ENCODE measurements at places on chromosomes 1 and 21. TPM values are rescaled to one million over a fixed set of nuclear protein-coding genes. Genes with fewer than 3 reads are reported as not detected.

Gene IBA57
- total RNA-seq = 3.2 TPM

Gene SPRR2F
- total RNA-seq = not detected

Gene CSF3R
- total RNA-seq = not detected

Gene RCSD1
- total RNA-seq = 116 TPM

Gene KIAA1614
- total RNA-seq = not detected

Gene SYCP1
- not detected for total RNA-seq

Gene S100B
- not detected for total RNA-seq

GRCh38 chr1:5404412-5405203 is 587.6 kb downstream of the NPHP4 start:
- DNase-seq = no peak
- no peak overlapping the region for H3K27ac ChIP-seq
- no peak overlapping the region for H3K4me3 ChIP-seq
- no peaks in the 10 kb centered on the region for H3K27me3 ChIP-seq

DNA sequence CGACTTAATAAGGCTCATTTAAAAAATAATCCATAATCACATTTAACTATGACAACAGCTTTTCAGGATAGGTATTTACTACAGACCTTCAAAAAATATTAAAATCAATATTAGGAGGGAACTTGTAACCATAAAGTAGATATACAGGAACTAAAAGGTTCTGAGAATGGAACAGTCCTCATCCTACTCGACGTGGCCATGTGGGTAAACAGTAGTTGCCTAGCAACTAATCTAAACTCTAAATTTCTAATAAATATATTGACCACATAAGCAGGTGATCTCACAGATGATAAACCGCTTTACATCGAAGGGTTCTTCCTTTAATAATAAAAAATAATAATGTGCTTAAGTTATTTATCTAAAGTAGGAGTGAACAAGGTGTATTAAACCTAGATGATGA is 7.9 kb downstream of the AKT3 start:
- H3K4me1 ChIP-seq = no peaks in the 10 kb centered on the region
- no peak overlapping the region for H3K27ac ChIP-seq
- no peak for DNase-seq
- H3K4me3 ChIP-seq = no peak overlapping the region

DNA sequence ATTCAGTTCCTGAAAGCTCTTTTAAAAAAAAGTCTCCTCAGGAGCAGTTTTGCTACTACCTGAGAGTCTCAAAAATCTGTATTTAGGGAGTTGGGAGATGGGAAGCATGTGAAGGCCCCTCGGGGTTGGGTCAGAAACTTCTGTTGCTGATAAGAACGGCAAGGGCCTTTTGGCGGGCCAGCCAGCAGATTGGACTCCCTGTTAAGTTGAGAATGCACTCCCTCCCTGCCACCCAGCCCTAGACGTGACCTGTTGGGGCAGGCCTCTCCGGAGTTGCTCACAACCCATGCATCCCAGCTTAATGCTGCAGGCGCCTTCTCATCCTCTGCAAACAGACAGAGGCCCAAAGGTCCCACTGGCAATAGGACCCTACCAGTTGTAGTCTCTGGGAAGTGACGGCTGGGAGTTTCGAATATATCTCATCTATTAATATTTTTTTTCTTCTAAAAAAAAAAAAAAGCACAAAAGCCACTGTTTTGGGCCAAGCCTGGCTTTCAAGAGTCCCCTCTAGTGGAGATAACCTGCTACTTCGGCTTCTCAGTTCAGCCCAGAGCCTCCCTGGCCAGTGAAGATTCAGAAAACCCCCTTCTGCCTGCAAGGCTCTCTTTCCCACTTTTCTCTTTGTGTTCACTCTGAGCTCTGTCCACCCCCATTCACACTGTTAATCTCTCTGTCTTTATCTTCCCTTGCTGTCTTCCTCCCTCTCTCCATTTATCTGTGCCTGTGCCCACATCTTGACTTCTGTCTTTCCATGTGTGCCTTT is 5.3 kb downstream of the PLXNA2 start:
- no peak overlapping the region for H3K4me3 ChIP-seq
- no peak overlapping the region for H3K27ac ChIP-seq
- peaks cover 5% of the 10 kb centered on the region for H3K4me1 ChIP-seq
- peak; percentile 70 for DNase-seq
- 0 out of 2 replicates have a peak, but pooled peaks cover 2% of the 10 kb centered on the region for H3K27me3 ChIP-seq

- no peaks in the 10 kb centered on the region for H3K27me3 ChIP-seq
- H3K4me3 ChIP-seq = no peak overlapping the region
- DNase-seq = no peak
- H3K27ac ChIP-seq = no peak overlapping the region
- H3K4me1 ChIP-seq = no peaks in the 10 kb centered on the region
These were observed 19.9 kb downstream of the ERO1B start for GRCh38 chr1:236261898-236262297.

DNA sequence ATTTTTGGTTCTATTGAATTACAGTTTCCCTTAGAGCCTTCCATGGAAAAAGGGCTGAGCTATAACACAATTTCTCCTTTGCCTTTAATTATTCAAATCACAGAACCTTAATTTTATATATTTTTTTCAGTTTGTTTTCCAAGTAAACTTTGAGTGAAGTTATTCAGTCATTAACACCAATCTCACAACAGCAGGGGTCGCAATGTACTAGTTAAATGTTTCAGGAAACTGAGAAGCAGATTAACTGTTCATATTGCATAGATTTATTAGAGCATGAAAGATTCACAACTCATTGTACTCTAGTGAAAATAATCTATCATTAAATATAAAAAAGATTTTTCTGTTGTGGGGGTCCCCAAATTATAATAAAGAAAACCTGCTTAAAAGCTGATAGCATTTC is 64.1 kb downstream of the KIFAP3 start:
- H3K36me3 ChIP-seq = no peaks in the 10 kb centered on the region
- no peaks in the 10 kb centered on the region for H3K4me1 ChIP-seq
- no peak overlapping the region for H3K4me3 ChIP-seq
- no peak overlapping the region for H3K27ac ChIP-seq

DNA sequence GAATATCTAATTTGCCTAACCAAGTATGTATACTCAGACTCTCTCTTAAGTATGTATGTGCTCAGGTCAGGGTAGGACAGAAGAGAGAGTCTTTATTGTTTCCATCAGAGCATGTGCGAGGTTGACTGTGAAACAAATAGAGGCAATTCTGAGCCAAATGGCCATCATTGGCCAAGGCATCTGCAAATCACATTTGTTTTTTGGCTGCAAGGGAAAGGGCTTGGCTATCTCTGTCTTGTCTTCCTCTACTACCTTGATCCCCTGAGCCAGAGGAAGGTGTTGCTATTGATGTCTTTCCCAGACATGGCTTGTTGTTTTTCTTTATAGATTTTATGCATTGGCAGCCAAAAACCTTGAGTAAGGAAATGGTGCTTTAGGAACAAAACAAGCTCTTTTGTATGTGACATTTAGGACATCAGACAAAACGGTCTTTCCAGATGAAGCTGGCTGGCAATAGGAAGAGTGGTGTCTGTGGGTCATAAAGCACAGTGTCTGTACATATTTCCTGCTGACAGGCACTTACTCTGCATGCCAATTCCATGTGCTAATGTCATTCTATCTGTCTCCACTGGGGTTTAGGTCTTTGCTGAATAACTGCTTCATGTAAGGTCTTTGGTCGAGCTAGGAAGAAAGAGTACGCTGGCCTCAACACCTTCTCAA is 163.3 kb downstream of the BRINP2 start:
- H3K36me3 ChIP-seq = no peaks in the 10 kb centered on the region
- H3K4me3 ChIP-seq = no peak overlapping the region
- H3K27me3 ChIP-seq = no peaks in the 10 kb centered on the region
- no peak for DNase-seq

- H3K36me3 ChIP-seq = no peaks in the 10 kb centered on the region
- no peak for DNase-seq
- no peaks in the 10 kb centered on the region for H3K27me3 ChIP-seq
- H3K27ac ChIP-seq = no peak overlapping the region
These were observed 31.3 kb upstream of the B3GALT5 start for GRCh38 chr21:39581414-39581813.

- DNase-seq = no peak
- 0 out of 2 replicates have a peak, but pooled peaks cover 6% of the 10 kb centered on the region for H3K4me1 ChIP-seq
- no peaks in the 10 kb centered on the region for H3K36me3 ChIP-seq
- no peak overlapping the region for H3K4me3 ChIP-seq
These were observed 13.2 kb upstream of the MTMR11 start for GRCh38 chr1:149949911-149950310.

DNA sequence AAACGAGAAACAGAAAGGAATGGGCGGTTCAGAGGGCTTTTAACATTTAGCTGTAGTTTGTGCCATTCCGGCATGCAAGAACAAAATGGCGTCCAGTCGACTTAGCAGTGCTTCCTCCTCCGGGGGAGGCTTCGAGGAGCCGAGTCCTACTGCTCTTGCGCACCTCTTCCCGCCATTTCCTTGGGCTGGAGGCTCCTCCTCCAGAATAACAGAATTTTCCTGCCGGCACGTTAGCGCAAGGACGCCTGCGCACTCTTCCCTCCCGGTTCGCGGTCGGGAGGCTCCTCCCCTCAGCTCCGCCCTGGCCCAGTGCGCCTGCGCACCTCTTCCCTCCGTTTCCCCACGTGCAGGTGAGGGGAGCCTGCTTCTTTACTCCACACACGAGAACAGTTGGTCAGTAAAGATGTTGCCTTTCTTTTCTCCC is 1.0 kb downstream of the DMRTB1 start:
- H3K4me1 ChIP-seq = no peaks in the 10 kb centered on the region
- H3K27me3 ChIP-seq = no peaks in the 10 kb centered on the region
- no peak for DNase-seq
- H3K4me3 ChIP-seq = no peak overlapping the region

DNA sequence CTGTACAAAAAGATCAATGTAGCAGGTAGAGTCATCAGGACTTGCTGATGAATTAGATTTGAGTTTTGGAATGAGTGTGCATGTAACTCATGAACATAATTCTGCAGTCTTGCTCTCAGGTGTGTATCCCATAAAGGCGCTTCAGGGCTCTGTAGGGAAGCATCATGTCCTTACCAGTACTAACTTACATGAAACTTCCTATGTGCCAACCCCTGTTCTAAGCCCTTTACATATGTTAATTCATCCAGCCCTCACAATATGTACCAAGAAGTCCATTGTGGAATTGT is 2.1 kb upstream of the FCRLB start:
- peak overlapping the region; percentile 43 for H3K4me3 ChIP-seq
- H3K27ac ChIP-seq = peak overlapping the region; percentile 95
- no peaks in the 10 kb centered on the region for H3K27me3 ChIP-seq
- peaks cover 100% of the 10 kb centered on the region for H3K4me1 ChIP-seq

DNA sequence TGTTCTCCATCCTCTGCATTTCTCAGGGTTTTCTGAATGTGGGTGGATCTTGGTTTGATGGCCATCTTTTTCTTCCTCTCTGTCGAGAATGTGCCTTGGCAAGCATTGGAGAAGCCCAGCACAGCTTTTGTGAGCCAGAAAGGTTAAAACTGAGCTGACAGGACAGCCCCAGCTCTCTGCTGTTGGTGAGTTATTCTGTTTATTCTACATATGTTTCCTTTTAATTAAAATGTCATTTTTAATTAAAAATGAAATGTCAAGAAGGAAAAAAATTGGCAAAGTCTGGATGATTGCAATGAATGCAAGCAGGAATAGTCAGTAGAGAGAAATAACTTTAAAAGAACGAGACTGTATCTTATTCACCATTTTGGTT is 325.8 kb downstream of the PTBP2 start:
- no peaks in the 10 kb centered on the region for H3K36me3 ChIP-seq
- H3K4me3 ChIP-seq = no peak overlapping the region
- no peak overlapping the region for H3K27ac ChIP-seq
- H3K4me1 ChIP-seq = no peaks in the 10 kb centered on the region
- no peak for DNase-seq

DNA sequence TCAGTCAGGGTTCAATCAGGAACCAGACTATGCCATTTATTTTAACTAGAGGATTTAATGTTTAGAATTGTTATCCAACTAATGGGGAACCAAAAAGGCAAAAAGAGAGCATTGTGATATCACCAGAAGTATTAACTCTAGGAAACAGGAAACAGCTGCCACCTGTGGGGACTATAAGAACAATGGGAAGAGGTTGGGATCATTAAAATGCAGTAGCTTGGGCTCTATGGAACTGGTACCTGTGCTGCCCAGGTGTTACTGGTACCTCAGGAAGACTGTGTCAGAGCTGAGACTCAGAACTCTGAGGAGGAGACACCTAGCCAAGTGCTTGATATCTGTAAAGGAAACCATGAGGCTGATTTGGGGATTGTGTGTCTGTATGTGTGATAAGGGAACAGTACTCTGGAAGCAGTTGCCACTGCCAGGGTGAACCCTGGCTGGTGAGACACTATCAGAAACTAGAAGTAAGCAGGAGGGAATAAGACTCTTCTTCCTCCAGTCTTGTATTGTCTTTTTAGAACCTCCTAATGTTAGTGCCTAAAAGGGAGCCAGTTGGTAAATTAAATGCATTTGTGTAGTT is 49.4 kb downstream of the MAN1A2 start:
- no peaks in the 10 kb centered on the region for H3K27me3 ChIP-seq
- H3K36me3 ChIP-seq = peaks cover 25% of the 10 kb centered on the region
- no peak overlapping the region for H3K4me3 ChIP-seq
- no peak overlapping the region for H3K27ac ChIP-seq
- no peaks in the 10 kb centered on the region for H3K4me1 ChIP-seq
- DNase-seq = no peak

DNA sequence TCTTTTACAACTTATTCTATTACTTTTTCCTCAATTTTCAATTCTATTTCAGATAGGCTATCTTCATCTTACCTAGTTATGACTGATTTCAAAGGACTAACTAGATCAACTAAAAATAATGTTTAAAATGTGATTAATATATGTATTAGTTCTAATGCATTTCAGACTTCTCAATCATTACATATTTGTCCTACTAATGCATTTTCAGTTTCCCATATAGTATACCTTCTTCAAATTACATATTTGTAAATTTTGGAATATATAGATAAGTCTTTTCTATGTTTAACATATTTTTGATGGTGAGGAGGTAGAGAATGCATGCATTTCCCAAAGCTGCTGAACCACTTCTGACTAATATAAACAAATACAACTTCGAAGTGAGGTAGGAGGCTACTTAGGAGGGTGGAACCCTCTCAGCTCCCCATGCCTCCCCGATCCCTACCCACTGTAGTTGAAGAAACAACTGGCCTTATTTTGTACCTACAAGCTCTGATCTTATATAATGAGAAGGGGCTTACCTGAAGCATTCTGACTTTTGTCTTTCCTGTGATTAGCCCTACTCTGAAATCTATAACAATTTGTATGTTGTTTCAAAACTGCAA is 1.7 kb downstream of the TRMT1L start:
- H3K27me3 ChIP-seq = no peaks in the 10 kb centered on the region
- H3K36me3 ChIP-seq = no peaks in the 10 kb centered on the region
- H3K4me1 ChIP-seq = peaks cover 42% of the 10 kb centered on the region

DNA sequence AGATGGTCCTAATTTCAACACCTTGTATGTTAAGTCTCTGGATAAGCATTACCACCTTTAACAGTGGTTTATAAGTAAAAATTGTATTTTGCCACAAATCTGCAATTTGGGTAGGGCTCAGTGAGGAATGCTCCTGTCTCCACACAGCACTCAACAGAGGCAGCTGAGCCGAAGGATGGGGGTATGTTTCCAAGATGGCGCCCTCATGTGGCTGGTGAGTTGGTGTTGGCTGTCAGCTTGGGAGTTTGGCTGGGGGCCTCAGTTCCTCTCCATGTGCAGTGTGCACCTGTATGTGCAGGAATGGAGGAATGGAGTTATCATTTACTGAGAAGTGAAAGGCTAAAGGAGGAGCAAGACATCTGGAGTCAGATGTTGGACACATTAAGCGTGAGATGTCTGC is 136.8 kb downstream of the GABPA start:
- H3K4me1 ChIP-seq = no peaks in the 10 kb centered on the region
- no peak for DNase-seq
- no peaks in the 10 kb centered on the region for H3K27me3 ChIP-seq
- no peaks in the 10 kb centered on the region for H3K36me3 ChIP-seq
- H3K27ac ChIP-seq = no peak overlapping the region

- no peaks in the 10 kb centered on the region for H3K27me3 ChIP-seq
- no peaks in the 10 kb centered on the region for H3K4me1 ChIP-seq
- no peak overlapping the region for H3K4me3 ChIP-seq
These were observed 65.6 kb downstream of the HHAT start for GRCh38 chr1:210394281-210394821.

Data from Karpas-422 (cell line).